ENCODE measurements at places on chromosomes 12 and 14.

GRCh38 chr12:89269174-89269573 lies 83.1 kb downstream of the DUSP6 start:
- no peak for DNase-seq

DNA sequence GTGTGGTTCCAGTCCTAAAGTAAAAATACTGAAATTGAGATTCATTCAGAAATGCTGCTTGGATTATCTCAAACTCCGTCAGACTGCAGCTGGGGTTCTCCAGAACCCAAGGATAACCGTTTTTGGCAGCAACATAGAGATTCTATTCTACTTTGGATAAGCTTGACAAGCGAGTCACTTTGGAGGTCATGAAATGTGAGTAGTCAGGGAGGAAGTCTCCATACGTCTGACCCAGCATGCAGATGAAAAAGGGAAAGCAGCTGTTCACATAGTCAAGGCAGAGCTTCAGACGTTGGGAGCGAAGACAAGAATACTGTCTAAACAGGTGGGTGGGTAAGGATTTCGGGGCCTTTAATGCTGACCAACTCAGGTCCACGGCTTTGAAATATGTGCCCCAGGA lies 14.9 kb upstream of the HSP90B1 start:
- DNase-seq, result no peak

- no peak for DNase-seq
Measured at GRCh38 chr12:75478116-75478794, 2.3 kb upstream of the GLIPR1 start.

- no peak for DNase-seq
Measured at GRCh38 chr14:101294136-101294535, 267.2 kb upstream of the DIO3 start.

DNA sequence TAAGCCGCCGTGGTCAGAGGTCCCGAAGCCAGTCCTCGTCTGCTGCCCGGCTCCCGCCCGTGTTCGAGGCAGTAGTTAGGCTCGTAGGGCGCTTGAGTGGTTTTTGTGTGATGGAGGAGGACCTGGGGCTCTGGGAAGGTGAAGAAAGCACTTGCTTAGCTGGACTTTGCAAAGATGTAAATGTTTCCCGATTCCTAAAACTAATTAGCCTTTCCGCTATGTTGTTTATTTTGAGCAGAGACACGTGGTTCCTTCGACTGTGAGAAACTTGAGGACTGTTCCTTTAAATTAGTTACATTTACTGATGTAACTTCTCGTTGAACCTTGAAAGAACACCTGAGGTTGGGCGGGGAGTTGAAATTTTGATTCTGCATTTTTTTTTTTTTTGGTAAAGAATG lies 33.9 kb downstream of the MIA2 start:
- DNase-seq, result no peak

Measured in D721Med (cell line).